ENCODE measurements at places on chromosomes 16 and 17.

DNA sequence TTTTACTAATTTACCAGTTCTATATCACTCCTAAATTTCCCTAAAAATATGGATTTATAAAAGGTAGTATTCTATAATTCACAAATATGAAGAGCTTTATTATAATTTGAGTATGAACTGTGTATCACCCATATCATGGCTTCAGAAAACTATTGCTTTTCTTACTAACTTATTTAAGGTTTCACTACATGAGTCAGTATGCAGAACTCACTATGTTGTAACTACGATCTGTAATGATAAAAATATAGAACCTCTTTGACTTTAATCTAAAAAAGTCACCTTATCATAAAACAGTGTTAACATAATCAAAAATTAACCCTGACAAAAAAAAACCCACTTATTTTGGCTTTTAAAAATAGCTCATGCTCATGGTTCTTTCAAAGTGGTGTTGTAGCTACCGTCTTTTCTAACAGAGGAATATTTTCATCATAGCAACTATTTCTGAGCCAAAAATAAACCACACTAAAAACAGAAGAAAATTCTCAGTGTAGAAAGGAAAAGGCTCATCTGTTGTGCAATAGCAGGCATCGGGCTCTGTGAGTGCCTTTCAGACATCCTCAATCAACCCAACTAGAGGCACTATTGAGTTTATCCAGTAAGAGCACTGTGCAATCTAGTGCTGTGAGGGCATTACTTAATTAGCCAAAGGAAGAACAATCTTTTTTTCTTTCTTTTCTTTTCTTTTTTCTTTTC, 42.1 kb downstream of the ITGAM start:
- peak; percentile 18 for DNase-seq

- no peak for DNase-seq
These were observed 77.5 kb downstream of the CYTH1 start for GRCh38 chr17:78704594-78704993.

- no peak for DNase-seq
These were observed 93.0 kb downstream of the SEC14L1 start for GRCh38 chr17:77233635-77234334.

DNA sequence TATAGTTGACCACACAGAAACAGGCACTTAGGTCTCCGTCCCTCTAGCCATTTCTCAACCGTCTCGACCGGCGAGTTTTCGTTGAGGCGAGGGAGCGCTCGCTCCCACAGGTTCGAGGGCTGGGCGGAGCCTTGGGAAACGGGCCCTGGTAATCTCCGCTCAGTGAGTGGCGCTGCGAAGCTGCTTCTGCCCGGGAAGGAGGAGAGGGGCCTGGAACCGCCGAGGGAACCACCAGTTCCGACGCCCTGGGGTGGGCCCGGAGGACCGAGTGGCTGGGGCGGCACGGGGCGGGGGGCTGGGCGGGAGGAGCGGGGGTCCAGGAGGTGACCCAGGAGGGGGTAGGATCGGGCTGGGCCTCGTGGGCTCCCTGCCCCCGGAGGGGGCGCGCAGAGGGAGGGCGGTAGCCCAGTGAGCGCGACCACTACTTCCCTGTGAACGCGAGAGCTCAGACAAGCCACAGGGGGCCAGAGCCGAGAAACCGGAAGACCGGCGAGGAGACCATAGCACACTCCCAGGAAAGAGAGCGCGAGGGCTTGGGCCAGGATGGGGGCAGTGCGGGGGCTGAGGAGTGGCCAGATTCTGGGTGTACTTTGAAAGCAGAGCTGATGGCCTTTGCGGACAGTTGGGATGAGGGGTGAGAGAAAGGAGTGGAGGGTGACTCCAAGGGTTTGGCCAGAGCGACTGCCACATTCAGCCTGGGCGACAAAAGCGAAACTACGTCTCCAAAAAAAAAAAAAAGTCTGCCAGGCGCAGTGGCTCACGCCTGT, 29.9 kb upstream of the ARL4D start:
- peak; percentile 86 for DNase-seq

GRCh38 chr17:41666237-41666641, 22.4 kb upstream of the EIF1 start:
- DNase-seq: no peak

DNA sequence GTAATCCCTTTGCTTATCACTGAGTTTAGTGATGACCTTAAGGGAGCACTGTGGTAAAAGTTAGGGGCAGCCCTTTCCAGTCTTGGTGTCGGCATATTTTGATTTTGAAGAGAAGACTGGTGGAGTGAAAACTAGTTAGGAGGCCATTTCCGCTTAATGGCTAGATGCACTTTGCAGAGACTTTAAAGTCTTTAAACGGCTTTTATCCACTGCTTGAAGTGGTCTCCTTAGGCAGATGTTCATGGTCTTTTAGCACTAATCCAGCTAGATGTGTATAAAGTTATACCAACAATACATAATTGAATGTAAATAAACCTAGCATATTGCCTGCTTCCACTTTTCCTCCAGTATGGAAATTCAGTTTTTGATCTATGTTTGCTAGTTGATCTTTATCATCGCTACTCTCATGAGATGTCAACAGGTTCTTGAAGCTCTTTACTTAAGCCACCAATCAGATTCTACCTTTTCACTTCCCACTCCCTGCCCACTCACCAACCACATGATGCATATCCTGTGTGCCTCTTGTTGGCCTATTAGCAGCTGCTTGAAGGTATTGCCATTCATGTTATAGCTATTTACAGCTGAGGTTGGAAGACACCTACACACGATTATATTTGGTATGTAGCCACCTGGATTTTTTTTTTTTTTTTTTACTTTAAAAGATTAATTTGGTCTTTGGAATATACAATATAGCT, 132.0 kb downstream of the NLK start:
- DNase-seq: no peak

GRCh38 chr16:84043486-84044117, 1.0 kb upstream of the SLC38A8 start:
- DNase-seq: no peak

DNA sequence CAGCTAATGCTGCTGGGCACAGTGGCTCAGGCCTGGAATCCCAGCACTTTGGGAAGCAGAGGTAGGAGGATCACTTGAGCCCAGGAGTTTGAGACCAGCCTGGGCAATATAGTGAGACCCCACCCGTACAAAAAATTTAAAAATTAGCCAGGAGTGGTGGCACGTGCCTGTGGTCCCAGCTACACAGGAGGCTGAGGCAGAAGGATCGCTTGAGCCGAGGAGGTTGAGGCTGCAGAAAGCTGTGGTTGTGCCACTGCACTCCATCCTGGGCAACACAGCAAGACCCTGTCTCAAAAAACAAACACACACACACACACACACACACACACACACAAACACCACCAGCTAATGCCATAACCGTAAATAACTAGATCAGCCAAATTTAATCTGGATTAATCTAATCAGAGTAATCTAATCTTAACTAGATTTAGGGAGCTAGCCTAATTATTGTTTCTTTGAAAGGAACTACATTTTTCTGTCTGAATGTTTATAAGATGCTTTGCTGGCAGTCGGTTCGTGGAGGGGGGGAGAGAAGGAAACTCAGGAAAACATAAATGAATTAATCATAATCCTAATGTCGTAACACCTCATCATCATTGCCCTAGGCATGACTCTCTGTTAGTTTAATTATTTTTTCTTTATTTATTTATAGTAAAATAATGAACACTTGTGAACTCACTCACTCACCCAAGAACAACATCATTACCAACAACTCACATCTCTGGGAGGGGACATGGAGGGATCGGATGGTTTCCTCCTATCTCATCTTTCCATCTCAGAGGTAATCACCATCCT, 12.5 kb upstream of the RBBP6 start:
- DNase-seq: no peak

DNA sequence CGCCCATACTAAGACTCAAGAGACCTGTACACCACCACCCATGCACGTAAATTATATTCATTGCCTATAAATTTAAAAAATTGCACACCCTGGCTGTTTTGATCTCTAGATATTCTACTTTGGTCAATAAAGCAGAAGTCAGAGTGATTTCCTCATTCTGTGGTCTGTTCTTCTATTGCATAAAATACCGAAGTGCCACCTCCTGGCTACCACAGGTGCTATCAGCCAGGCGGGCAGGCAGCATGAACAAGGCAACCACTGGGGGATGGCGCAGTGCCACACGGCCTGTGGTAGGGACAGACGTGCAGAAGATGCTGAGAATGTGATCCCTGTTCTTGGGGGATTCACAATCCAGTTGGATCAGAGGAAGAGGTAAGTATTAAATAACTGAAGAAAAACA, 122.3 kb downstream of the CDK5R1 start:
- DNase-seq: no peak

GRCh38 chr16:17417740-17418139, 53.0 kb downstream of the XYLT1 start:
- DNase-seq: no peak

DNA sequence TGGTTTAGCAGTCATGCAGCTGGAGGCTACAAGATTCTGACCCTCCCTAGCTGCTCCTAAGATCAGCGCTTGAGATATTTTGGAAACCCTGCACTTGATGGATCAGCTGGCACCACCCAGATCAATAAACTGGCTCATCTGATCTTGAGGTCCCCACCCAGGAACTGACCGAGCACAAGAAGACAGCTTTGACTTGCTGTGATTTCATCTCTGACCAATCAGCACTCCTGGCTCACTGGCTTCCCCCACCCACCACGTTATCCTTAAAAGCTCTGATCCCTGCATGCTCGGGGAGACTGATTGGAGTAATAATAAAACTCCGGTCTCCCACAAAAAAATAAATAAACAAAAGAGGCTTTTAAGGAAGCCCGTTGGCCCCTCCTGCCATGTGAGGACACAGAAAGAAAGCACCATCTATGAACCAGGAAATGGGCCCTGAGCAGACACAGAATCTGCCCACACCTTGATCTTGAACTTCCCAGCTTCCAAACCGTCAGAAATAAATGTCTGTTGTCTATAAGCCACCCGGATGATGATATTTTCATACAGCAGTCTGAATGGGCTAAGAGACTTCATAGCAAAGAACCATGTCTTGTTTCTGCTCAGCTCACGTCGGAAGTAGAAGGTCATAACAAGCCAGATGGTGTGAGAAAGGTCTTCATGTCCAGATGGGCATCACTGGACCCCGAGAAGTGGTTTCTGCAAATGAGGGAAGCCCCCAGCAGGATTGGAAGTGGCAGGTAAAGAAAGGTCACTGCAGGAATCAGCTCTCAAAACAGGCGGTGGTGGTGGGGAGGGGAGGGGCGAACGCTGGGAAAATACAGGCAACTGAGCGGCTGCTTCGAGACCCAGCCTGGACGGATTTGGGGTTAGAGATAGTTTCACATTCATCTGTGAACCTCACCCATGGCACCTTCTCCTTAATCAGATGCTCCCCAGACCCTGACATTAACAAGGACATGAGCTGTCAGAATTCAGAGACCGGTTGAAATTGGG, 19.8 kb upstream of the RPH3AL start:
- no peak for DNase-seq

DNA sequence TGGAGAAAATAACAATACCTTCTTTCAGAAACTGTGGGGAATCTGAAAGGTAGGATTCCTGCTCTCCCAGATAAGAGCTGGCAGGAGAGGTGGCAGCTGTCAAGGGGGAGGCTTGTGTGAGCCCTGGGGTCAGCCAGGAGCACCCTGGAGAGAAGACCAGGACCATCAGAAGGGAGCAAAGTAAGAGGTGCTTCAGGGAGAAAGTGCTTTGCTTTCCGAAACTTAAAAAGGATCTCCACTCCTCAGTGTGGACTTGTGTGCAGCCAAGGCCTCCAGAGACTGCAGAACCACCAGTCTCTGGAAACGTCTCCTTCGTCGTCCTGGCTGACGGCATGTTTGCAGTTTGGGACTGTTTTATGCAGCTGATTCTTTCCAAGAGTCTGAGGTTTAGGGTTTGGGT, 13.7 kb upstream of the SOX9 start:
- no peak for DNase-seq
